ENCODE measurements at places on chromosomes 13 and 19. TPM values are rescaled to one million over a fixed set of nuclear protein-coding genes. Genes with fewer than 3 reads are reported as not detected.

- peaks cover 4% of the 10 kb centered on the region for H3K4me1 ChIP-seq
- H3K4me3 ChIP-seq = no peak overlapping the region
- H3K36me3 ChIP-seq = no peaks in the 10 kb centered on the region
- no peaks in the 10 kb centered on the region for H3K27me3 ChIP-seq
Observed at GRCh38 chr13:113627136-113627535, 30.9 kb downstream of the ATP4B start.

GRCh38 chr13:46541210-46541609 lies 11.8 kb upstream of the LRCH1 start:
- no peaks in the 10 kb centered on the region for H3K4me1 ChIP-seq
- H3K36me3 ChIP-seq = no peaks in the 10 kb centered on the region
- no peak overlapping the region for H3K27ac ChIP-seq
- H3K27me3 ChIP-seq = no peaks in the 10 kb centered on the region
- no peak overlapping the region for H3K4me3 ChIP-seq

Gene CLASRP
- total RNA-seq = 52.3 TPM

- H3K27ac ChIP-seq = peak overlapping the region; percentile 5
- H3K36me3 ChIP-seq = no peaks in the 10 kb centered on the region
Observed at GRCh38 chr19:2274931-2275535, 6.9 kb downstream of the PEAK3 start.

Gene MAP4K1
- total RNA-seq = 2.3 TPM

DNA sequence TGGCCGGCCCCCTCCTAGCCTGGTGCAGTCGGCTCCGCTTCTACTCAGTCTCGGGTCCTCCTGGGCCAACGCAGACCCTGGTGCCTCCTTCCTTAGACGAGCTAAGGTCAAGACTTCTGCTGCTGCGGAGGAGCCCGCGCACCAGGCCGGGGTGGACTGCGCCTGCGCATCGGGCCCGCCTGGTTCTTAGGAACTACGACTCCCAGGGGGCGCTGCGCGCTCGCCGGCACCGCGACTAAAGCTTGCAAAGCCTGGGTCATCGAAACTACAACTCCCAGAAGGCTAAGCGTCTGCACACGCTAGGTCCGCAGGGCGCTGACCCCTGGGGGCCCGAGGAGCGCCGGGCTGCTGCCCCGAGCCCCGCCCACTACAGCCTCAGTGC lies at the start of gene ZNF835:
ZNF835 (minus strand) TSS at position 145 of the 382 bp plus-strand sequence. CDS start 6,559 bp downstream, outside the sequence.
- DNase-seq = peak; percentile 97
- no peak within 1 kb of the TSS for H3K27ac ChIP-seq
- no peaks in the 10 kb centered on the region for H3K36me3 ChIP-seq
- peaks cover 9% of the 10 kb centered on the region for H3K4me1 ChIP-seq
- H3K27me3 ChIP-seq = no peaks in the 10 kb centered on the region
